ENCODE measurements at places on chromosomes 16 and 17.

DNA sequence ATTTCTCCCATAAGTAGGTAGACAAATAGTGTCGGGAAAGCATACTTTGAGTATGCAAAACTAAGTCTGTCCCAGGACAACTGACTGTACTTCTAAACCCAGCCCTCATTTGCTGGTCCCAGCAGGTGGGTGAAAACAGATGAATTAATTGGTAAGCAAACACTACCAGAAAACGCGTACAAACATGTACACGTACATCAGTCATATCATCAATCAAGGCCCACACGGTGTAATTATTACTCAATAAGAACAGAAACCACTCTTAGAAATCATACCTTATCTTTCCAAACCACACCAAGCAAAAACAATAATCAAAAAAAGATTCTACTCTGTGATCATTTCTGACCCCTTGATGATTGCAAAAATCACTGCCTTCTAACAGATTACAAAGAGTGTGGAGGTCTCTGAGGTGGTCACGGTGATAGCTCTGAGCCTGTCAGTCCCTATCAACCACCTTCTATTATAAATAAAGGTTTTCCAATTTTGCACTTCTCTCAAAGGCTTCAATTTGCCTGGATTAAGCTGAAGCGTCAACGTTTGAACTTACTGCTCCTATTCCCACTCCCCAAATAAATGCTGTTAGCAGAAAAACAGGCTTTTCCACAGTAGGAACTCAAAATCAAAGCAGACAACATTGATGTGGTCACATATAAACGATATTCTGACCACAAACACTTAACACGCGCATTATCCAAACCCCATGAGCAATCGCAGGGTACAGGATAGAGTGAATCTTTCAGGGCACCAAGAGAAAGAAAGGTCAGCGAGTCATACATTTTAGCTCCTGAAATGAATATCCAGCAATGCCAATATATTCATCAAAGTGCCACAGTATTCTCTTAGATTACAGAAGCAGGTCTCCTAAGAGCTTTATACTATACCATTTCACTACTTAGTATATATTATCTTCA is 211.9 kb downstream of the STX8 start:
- no peak for DNase-seq

GRCh38 chr17:74807925-74808324 is 31.8 kb upstream of the NAT9 start:
- DNase-seq, result no peak

- DNase-seq, result no peak
These were observed 6.0 kb downstream of the CAPN15 start for GRCh38 chr16:533391-534123.

DNA sequence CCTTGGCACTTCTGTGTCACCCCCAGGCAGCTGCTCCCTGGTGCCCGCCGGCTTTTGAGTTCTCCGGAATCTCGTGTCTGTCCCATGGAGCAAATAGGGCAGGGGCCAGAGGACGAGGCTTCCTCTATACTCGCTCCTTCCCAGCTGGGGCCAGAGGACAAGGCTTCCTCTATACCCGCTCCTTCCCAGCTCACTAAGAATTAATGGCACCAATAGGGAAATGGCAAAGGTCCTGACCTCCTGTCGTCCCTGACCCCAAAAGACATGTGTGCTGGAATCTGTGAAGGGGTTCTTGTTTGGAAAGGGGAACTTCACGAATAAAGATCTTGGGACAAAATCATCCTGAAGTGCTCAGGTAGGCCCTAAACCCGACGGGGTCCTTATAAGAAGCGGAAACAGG is 7.6 kb downstream of the SGSH start:
- DNase-seq, result no peak

DNA sequence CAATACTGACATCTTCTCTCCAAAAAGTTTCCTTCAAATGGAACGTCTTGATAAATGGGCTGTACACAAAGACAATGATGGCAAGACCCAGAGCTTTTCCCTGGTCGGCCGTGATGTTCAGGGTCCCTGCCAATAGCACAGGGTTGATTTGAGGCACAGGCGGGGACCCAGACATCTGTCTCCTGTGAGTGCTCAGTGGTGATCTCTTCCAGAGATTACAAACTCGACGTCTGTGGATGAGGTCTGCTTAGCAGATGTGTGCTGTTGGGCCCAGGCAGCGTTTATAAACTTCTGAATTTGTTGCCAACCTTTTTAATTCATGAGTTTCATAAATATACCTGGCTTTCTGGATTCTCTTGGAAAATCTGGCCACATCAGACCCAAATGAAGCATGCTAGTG is 14.9 kb downstream of the CPPED1 start:
- DNase-seq, result no peak

- DNase-seq, result no peak
These were observed 20.6 kb downstream of the TPPP3 start for GRCh38 chr16:67372664-67373063.

DNA sequence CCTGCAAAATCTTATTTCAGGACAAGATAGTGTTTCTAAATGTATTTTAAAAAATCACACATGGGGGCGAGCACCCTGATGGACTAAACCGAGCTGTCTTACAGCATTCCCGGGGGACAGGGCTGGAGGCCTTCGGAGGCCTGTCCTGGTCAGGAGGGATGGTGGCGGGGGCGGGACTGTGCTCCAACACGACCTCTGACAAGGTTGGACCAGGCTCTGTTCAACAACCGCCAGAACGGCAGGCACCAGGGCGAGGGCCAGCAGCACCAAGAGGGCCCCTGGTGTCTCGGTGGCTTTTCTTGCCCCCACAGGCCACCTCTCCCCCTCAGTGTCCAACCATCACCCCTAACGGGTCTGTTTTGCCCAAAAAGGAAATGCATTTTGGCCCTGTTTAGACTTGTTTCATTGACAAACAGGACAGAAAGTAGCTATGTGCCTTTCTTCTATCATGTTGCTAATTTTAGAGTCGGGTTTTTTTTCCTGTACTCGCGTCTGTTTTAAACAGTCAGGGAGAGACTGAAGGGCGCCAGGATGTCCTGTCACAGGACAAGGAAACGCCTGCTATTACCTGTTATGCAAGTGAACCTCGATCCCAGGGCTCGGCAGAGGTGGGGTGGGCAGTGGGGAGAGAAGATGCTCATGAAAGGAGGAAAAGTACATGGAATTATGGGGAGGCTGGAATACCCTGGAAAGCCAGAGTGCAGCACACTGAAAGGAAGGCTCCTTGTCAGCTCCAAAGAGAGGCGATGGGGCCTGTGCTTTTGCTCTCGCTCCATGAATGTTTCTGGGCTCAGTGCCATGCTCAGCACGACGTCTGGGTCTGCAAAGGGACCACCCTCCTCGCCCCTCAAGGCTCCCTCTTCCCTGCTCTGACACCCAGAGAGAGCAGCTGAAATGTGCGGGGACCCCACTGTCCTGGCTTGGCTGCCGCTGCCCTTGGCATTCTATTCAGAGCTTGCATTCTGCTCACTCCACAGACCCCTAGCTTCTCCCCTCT is 11.9 kb downstream of the TMEM204 start:
- no peak for DNase-seq

GRCh38 chr16:3004781-3005284 is 7.9 kb upstream of the CLDN9 start:
- no peak for DNase-seq

- DNase-seq, result no peak
These were observed 14.2 kb downstream of the CTU2 start for GRCh38 chr16:88720396-88720970.

DNA sequence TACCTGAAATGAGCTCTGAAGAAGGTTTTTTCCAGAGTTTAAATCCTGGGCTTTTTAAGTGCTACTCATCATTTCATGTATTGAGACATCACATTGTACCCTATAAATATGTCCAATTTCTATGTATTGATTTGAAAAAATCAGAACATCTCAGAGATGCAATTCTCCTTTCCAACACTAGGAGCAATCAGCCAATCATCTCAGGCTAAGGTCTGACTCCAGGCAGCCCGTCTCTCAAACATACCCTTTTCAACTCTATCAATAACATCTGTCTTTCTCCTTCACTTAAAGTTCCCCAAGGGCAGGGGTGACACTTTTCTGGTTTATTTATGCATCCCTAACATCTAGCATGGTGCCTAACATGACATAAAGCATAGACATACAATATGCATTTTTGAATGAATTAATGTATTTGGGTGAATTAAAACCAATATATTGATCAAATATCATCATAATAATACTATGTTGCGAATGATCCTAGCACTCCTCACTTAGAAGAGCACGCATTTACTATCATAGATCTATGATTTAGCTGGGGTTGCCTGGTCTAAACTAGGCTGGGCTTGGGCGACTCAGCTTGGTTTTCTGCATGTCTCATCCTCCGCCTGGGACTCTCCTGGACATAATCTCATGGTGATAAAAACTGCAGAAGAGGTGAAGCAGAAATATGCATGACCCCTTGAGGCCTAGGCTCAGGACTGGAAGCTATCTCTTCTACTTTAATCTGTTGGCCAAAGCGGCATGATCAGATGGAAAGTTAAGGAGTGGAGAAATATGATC is 5.2 kb upstream of the CDH11 start:
- no peak for DNase-seq

GRCh38 chr17:78747488-78747887 is 34.6 kb downstream of the CYTH1 start:
- DNase-seq, result no peak

DNA sequence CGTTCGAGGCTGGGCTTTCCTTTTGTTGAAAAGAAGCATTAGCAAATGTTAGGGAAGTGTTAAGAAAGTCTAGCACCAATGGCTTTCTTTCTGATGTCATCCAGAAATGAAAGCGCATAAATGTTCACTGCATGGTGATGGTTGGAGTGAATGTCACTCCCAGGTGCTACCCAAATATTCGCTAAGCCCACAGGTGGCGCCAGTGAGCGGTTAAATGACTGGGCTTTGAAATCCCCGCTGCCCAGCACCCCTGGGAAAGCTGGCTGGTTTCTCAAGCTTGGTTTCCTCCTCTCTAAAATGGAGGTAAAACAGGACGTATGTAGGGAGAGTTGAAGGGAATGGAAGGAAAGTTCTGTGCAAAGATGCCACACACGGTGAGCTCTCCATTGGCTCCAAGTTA is 104.4 kb downstream of the IRX5 start:
- peak; percentile 4 for DNase-seq

GRCh38 chr17:78506454-78507309 is 70.5 kb downstream of the DNAH17 start:
- DNase-seq, result no peak

- no peak for DNase-seq
These were observed 29.0 kb upstream of the HOXB13 start for GRCh38 chr17:48757524-48757961.

DNA sequence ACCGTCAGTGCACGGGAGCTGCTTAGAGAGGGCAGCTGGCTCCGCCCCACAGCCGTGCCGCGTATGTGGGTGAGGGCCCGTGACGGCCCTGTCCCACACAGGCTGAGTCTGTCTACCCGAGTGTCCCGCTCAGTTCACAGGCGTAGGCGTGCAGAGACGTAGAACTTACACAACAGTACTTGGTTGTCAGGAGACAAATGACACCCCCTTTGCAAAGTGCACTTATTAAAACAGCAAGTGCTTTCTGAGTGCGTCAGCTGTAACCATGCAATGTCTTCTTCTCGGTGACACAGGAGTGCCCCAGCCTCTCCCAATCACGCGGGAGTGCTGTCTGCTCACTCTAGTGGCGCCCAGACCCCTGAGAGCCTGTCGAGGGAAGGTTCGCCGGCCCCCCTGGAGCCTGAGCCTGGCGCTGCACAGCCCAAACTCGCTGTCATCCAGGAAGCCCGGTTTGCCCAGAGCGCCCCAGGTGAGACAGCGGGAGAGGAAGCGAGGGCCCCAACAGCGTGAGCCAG is 64.2 kb downstream of the FOXK2 start:
- no peak for DNase-seq

- DNase-seq, result no peak
These were observed 378.4 kb upstream of the ASIC2 start for GRCh38 chr17:33671491-33671890.

DNA sequence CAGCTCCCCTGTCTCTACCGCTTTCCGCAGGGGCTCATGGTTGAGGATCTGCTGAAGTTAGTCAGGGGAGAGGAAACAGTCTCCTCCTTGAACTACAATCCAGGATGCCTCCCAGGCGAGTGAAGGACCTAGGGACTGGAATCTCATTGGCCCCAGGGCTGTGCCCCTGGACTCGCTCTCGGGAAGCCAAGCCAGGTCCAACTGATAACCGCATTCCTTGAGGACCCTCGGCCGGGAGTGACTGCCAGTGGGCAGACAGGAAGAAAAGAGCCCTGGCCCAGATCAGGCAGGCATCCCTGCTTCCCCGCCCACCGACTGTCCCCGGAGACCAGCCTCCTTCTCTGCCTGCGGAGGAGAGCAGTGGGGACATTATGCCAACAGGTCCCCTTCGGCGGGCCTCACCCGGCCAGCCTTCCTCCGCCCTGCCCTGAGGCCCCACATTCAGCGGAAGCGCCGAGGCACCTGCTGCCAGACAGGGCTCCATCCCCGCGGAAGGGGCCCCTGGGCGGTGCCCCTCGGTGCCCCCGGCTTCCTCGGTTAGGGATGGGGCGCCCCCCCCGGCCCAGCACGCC is 776 bp downstream of the LRRC75A start:
- peak; percentile 10 for DNase-seq

DNA sequence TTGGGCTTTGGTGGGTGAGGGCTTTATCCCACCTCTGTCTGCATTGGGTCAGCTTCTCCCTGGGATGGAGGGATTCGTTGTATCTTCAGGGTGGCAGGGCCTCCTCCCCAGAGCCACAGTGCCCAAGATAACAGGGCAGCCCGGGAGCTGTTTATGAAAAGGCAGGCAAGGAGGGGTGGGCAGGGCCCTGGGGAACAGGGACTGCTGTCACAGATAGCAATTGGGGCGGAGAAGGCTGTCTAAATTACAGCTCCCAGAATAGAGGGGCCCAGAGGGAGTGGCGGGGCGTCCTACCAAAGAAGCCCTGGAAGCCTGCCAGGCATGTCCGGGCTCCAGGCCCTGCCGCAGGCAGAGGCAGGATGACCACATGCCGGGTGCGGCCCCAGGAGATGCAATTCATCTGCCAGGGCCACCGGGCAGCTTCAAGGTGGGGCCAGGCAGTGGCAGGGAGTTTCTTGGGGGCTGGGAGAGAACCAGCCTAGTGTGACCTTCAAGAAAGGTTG is 18.8 kb upstream of the PHOSPHO1 start:
- no peak for DNase-seq

GRCh38 chr17:64635647-64636305 is 26.3 kb downstream of the SMURF2 start:
- DNase-seq, result no peak

DNA sequence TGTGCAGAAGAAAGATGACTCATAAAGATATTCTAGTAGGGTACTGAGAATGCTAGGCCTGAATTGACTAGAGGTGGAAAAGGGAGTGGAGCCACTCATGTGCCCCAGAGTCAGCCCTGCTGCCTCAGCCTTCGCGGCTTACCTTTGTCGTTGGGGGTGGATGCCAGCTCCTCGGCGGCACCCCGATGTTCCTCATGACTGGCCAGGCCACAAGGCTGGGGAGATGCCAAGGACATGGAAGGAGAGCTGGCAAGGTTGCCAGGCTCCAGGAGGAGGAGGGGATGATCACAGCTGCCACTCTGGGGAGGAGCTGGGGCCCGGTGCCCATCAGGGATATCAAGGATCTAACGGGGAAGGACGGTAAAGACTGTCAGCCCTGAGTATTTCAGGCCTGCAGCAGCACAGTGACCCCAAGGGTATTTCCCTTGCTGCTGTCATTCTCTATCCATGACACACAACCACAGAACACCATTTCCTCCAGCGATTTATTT is 9.7 kb upstream of the SLC35B1 start:
- DNase-seq, result no peak
